Activated CD8-positive, alpha-beta memory T cell treated with anti-CD3 and anti-CD28 coated beads for 1 hour (primary cell): ENCODE measurements at places on chromosomes 4 and X.

DNA sequence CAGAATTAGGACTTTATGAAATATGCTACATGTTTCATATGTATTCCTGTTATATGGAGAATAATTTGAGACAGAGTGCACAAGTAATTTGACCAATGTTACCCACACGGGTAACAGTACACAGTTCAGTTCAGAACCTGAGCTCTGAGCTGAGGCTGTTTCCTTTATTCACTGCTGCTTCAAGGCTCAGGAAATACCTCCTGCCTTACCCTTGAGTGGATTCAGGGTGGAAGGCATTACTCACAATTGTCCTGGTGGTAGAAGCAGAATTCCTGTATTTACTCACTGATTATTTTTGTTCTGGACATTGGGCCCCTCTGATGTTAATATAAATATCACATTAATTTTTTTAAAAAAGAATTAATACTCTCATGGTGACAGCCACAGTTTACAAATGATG is 73.5 kb upstream of the CAMK2D start:
- no peak for DNase-seq

- DNase-seq: no peak
Observed at GRCh38 chrX:68917799-68918198, 89.0 kb downstream of the EFNB1 start.

- DNase-seq: no peak
Observed at GRCh38 chrX:134664202-134664601, 5.9 kb upstream of the PLAC1 start.

- DNase-seq: no peak
Observed at GRCh38 chrX:150897421-150898320, 797 bp downstream of the CD99L2 start.

DNA sequence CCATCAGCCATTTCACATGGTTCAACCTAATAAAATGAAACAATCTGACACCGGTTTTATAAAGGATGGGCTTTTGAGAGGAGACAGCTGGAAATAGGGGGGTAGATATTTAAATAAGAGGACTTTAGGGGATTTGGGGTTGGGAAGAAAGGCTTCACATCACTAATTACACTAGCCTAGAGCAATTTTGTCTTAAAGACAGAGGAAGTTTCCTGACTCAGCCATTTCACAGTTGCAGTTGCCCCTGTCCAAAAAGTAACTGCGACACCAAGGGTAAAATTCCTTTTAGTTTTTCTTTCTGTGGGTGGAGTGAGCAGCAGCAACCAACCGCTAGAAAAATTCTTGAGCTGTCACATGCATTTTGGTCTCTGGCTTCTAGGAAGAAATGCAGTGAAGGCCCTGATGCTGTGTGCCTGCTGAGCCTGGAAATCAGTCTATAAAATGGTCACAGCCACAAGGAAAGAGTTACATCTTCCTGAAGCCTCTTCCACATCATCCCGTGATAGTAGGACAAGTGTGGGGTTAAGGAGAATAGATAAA is 233.6 kb downstream of the ZNF674 start:
- no peak for DNase-seq

DNA sequence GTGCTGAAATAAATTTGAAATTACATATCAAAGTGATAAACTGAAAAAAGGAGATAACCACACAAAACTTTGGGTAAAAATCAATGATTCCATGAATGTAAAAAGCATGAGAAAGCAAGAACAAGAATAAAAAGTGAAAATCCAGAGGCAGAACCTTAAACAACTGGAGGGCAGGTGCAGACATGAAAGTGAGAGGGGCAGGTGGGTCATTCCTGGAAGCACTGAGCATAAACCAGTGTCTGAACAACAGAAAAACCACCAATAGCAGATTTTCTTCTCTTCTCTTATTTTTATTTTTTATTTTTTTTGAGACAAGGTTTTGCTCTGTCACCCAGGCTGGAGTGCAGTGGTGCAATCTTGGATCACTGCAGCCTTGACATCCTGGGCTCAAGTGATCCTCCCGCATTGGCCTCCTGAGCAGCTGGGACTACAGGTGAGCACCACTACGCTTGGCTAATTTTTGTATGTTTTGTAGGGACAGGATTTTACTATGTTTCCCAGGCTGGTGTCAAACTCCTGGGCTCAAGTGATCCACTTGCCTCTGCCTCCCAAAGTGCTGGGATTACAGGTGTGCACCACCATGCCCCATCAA is 46.8 kb upstream of the GPR78 start:
- no peak for DNase-seq

GRCh38 chr4:5839751-5840674 is 52.9 kb downstream of the CRMP1 start:
- no peak for DNase-seq

DNA sequence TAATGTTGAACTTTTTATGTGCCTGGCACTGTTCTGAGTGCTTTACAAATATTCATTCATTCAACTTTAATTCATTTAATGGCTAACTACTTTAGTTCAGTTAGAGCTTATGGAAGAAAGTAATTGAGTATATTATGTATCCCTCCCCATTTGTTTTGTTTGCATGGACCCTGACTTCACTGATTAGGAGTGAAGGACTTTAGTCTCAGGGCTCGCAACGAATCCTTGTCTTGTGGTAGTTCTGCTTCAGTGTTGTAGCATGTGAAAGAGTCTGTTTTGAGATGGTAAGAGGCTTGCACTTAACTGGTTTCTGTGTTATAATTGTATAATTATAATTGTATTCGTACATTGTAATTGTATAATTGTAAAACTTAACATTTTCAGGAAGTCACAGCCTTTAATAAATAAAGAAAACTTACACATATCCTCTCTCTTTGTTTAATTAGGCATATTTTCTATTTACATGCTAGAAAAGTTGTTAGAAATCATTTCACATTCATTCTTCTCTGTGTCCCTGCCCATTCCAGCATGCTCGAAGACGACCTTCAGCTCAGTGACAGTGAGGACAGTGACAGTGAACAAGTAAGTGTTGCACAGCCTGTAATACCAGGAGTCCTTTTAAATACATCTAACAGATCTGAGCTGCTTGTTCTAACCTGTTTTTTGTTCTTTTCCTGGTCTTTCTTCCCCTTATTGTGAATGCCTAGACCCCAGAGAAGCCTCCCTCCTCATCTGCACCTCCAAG is 115.1 kb downstream of the KLHL8 start:
- DNase-seq: no peak

DNA sequence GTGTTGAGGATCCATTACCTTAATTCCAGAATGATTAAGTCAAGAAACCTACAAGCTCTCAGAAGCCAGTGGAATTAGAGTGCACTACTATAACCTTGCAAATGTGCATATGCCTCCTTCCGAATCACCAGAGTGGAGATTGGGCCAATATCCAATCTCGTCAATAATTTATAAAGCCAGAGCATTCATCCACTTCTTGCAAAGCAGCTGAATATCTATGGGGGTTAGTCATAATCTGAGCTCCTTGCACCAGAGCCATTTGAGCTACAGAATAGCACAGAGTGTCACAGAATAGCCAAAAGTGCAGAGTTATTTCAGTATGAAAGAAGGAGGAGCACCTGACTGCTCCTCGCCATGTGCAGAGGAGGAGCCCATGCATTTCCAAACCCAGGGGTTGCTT is 69.2 kb upstream of the MTM1 start:
- DNase-seq: no peak

- no peak for DNase-seq
Observed at GRCh38 chrX:80747832-80748231, 61.8 kb downstream of the BRWD3 start.

DNA sequence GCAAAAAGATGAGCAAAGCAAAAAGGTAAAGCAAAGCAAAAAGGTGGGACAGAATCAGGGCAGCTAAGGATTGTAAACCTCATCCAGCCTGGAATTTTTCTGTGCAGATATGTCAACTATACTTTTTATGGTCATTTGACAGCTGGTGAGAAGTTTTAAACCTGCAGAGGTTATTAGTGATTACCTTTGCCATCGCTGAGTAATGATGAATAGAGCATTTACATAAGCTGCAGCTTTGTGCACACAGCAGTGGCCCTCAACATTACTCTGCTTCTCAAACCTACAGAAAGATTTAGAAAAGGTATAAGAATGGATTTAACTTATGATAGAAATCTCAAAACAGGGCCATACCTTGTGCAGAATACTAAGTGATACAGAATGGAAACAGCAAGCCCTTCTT is 54.5 kb upstream of the C4orf54 start:
- no peak for DNase-seq

- DNase-seq: no peak
Observed at GRCh38 chr4:26297219-26297618, 23.6 kb upstream of the RBPJ start.

DNA sequence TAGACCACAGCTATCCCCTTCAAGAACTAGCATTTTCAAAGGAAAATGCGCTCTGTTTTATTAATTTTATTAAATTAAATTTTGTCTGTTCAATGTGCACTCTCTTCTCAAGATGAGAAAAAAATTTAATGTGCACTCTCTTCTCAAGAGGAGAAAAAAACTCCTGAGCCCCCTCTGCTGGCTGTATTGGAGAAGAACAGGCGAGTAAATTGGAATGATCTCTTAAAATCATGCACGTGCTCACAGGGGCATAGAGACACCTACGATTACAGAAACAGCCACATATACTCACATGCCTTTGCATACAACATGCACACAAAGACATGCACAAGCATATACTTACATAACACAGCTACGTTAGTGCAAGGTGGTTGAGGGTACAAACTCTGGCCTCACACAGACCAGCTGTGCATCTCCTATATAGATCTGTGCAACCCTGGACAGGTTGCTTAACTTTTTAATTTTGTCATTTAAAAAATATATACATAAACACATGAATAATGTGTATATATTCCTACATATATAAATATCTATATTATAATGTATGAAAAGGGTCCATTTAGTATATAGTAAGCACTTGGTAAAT is 176.2 kb upstream of the CXorf66 start:
- no peak for DNase-seq

- DNase-seq: no peak
Observed at GRCh38 chr4:18398661-18399060, 377.1 kb upstream of the LCORL start.

GRCh38 chr4:123343400-123344041 is 53.1 kb upstream of the SPRY1 start:
- no peak for DNase-seq

DNA sequence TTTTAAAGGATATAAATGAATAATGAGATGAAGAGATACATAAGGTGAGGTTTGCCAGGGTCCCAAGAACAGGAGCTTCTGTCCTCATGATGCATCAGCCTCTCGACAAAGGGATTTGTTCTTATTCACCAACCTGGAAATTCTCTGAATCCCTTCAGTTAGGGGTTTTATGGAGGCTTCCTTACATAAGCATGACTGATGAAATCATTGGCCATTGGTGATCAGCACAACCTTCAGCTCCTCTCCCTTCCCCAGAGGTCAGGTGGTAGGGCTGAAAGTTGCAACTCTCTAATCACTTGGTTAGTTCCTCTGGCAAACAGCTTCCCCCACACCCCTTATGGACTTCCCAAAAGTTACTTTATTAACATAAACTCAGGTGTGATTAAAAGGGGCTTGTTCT is 222.0 kb downstream of the SPRY1 start:
- DNase-seq: no peak

- no peak for DNase-seq
Observed at GRCh38 chr4:76448211-76448610, 13.2 kb downstream of the SHROOM3 start.

GRCh38 chr4:130812117-130812765 is 1716.3 kb downstream of the C4orf33 start:
- no peak for DNase-seq

DNA sequence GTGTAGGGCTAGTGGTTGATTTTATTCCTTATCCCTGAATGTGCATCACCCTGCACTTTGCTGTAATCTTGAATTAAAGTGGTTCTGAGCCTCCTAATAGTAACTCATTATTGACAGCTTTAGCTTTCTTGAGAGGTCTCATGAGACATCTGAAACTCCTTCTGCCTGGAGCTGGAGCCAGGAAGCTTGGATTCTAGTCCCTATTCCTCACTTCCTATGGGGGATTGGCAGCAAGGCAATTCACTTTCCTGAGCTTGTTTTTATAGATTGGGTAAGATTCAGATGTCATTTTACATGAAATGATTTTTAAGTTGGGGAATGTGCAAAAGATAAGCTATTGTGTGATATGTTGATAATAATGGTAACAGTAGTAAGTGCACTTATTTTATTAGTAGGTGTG is 17.1 kb upstream of the ETNPPL start:
- no peak for DNase-seq

DNA sequence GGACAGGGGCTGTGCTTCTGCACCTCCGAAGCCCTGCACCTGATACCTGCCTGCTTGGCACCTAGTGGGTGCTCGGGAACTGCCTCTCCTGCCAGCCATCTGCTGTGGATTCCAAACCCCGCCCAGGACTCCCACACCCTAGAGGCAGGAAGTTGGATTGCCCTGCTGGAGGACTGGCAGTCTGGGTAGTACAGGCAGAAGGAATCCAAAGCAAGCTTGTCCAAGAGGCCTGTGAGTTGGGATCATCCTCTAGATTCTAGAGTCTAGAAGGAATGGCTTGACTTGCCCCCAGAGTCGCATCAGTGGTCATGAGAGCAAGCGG is 64.6 kb upstream of the MTM1 start:
- DNase-seq: no peak

DNA sequence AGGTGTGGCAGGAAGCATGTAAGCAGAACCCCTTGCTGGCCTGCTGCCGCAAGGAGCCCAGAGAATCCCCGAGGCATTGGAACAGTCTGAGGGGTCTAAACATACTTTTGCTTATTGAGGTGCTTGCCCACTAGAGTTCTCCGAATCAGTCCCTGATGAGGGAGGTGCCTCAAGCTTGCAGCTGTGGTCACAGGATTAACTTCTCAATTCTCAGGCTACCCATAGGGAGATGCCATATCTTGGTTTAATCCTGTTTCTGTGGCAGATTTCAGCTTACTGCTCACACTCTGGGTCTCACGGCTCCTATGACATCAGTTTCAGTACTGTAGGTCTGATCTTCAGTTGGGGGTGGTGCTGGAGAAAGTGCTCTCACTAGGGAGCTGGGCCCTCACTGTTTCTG is 39.9 kb downstream of the CCNG2 start:
- DNase-seq: no peak

DNA sequence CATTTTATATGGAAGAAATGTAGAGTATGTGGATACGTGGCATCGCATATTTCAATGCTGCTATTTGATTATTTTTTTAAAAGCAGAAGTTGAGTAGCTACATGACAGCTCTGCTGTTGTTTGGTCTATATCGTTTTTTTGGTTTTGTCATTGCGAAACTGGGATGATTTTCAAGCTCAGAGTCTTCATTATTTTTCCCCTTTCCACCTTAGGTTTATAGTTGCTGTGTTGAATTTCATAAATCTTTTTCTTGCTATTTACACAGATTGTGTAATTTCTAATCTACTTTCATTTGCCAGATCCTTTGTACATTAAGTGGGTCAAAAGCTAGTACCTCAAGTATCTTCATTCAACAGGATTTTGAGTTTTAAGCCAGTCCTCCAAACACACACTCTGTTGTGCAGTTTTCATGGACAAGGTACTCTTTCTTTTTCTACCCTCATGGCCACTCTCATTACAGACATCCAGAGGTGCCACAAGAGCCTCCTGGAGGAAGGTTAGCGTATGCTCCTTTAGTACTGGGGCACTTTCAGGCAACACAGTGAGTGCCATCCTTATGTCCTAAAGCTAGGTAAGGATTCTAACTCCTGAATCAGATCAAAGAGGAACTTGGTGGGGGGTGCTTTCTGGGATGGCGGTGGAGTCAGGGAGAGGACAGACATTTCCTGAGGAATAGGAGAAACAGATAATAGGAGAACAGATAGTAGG is 123.2 kb downstream of the FHIP1A start:
- no peak for DNase-seq

- no peak for DNase-seq
Observed at GRCh38 chr4:162056990-162057389, 106.8 kb downstream of the FSTL5 start.
